ENCODE measurements at places on chromosomes 6 and 20. TPM values are rescaled to one million over a fixed set of nuclear protein-coding genes. Genes with fewer than 3 reads are reported as not detected.

DNA sequence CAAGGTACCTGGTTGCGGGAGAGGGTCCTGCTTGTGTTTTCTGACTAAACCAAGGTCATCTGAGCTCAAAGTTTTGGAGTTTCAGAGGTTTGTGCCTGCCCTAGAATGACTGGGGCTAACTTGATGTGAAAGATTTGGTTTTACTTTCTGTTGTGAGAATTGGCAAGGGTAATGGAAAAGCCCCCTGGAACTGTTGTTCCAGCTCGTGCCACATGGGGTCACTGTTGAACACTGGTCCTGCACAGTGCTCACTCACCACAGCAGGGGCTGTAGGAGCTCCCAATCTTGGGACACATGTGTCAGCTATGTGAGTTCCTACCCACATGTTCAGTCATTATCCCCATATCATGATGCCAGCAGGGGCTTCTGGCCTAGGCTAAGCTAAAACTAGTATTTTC, 6.5 kb downstream of the TGM6 start:
- H3K4me1 ChIP-seq = no peaks in the 10 kb centered on the region
- H3K27ac ChIP-seq = no peak overlapping the region
- peaks cover 5% of the 10 kb centered on the region for H3K27me3 ChIP-seq
- H3K36me3 ChIP-seq = no peaks in the 10 kb centered on the region
- DNase-seq = peak; percentile 10

- DNase-seq = no peak
- H3K27ac ChIP-seq = no peak overlapping the region
- H3K27me3 ChIP-seq = no peaks in the 10 kb centered on the region
- no peaks in the 10 kb centered on the region for H3K36me3 ChIP-seq
- H3K4me1 ChIP-seq = peaks cover 12% of the 10 kb centered on the region
- H3K4me3 ChIP-seq = no peak overlapping the region
Observed at GRCh38 chr6:21180155-21180554, 413.4 kb upstream of the SOX4 start.

Gene ZNF311
- polyA plus RNA-seq = 0.57 TPM

Gene HSPA12B
- polyA plus RNA-seq = 1.2 TPM

- peaks cover 14% of the 10 kb centered on the region for H3K4me1 ChIP-seq
- H3K36me3 ChIP-seq = no peaks in the 10 kb centered on the region
- peak overlapping the region; percentile 60 for H3K4me3 ChIP-seq
- no peak for DNase-seq
- no peaks in the 10 kb centered on the region for H3K27me3 ChIP-seq
Observed at GRCh38 chr6:144216668-144217218, 66.4 kb downstream of the STX11 start.

Gene NEDD9
- 12.6 TPM for polyA plus RNA-seq

GRCh38 chr6:154234019-154234772, 122.4 kb downstream of the IPCEF1 start:
- DNase-seq = no peak
- no peaks in the 10 kb centered on the region for H3K36me3 ChIP-seq
- no peaks in the 10 kb centered on the region for H3K4me1 ChIP-seq
- no peak overlapping the region for H3K4me3 ChIP-seq
- H3K27ac ChIP-seq = no peak overlapping the region
- H3K27me3 ChIP-seq = no peaks in the 10 kb centered on the region
